Naive thymus-derived CD8-positive, alpha-beta T cell (primary cell): ENCODE measurements at places on chromosomes 13 and 19.

- no peak for DNase-seq
Measured at GRCh38 chr13:105047676-105048295, 1487.7 kb downstream of the EFNB2 start.

DNA sequence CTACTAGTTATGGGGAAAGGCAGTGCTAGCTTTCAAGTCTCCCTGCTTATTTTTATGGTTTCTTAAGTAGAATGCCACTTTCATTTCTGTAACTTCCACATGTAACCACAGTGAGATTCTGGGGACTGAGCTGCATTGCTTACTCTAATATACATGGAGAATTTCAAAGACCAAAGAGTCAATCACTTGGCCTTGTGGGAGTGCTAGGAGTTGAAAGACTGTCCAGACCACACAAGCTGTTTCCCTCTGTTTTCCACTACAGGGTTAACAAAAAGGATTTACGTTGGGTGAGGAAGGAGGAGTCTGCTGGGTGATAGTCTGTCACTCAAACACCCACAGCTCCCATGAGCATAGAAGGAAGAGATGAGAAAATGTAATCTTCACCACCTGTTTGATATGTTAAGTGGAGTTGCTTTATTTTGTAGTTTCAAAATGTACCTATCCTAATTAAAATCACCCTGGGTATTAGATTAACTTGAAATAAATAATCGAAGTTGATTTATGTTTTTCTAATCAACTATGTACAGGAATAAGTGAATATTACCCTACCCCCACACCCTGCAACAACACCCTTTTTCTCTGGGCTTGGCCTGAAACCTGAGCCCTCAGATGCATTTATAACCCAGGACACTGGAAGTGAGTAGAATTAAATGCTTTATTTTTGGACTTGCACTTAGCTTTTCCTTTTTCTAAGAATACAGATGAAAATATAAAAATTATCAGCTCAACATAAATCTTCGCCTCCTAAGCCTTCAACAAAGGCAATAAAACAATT lies 225.8 kb upstream of the SLC10A2 start:
- DNase-seq = no peak

DNA sequence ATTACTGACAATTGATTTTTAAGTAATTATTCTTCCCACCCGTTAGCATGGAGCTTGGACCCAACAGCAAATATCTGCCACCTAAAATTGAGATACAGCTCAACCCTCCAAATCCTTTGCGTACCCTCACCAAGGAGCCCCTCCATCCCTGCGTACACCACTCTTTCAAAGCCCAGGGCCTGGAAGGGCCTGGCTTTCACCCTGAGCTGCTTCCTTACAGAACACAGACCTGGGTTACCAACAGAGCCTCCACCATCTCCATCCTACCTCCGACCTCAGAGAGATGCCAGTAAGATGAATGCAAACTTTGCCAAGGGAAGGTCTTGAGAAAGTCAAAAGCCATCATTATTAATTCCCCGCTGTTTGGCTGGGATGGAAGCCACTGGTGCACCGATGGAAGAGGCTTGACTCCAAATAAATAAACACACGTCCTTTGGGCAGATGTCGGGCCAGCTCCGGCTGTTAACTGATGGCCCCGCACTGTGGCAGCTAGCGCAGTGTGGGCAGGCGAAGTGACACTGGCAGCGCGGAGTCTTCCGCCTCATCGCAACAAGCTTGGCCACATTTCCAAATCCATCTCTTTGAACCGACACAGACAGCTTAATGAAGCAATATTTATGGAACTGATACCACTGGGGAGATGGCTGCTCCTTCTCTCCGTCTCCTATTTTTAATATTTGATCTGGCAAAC lies 150.2 kb upstream of the VSTM2B start:
- DNase-seq = no peak

- no peak for DNase-seq
Measured at GRCh38 chr13:42071672-42072419, 23.4 kb downstream of the DGKH start.

DNA sequence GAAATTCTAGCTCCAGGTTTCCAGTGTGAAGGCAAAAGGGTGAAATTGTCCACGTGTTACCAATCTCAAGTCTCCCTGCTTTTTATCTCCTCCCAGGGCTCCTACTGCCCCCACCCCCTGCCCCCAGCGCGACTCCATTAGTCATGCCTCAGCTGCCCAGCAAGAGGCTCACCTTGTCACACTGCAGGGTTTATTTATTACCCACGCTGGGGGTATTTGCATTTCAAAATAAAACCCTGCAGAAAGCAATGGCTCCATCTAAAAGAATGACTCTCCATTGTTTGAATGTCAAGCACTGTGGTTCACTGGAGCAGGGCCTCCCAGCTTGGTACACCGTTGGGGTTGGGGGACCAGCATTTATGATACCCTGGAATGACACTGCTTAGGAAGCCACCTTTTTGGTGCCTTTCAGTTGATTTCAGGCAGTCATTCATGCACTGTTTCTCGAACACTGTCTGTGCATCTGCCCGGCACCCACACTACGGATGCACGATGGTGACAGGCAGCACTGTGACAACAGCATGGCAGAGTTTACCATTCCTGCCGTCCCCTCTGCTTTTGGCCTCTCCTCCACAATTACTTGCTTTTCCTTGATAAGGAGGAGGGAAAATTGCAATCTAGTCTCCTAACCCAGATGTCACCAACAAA lies 9.9 kb upstream of the POP4 start:
- no peak for DNase-seq

DNA sequence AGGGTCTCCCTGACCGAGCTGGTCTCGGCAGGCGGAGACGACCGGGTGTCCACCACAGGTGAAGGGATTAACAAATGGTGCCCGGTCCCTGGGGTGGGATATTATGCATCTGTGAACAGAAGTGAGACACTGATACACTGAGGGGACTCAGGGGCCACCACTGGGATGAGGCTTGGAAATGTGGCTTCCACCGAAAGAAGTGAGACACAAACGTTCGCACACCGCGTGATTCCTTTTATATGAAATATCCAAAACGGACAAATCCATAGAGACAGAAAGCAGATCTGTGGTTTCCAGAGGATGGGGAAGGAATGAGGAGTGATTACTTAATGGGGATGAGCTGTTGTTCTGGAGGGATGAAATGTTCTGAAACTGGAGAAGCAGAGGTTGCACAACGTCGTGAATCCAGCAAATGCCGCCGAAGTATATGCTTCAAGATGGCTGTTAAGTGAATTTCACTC lies 47.5 kb downstream of the C13orf46 start:
- DNase-seq = no peak

- no peak for DNase-seq
Measured at GRCh38 chr13:28426381-28426780, 68.5 kb downstream of the FLT1 start.

- no peak for DNase-seq
Measured at GRCh38 chr13:109204657-109205056, 575.2 kb downstream of the MYO16 start.

- DNase-seq = no peak
Measured at GRCh38 chr19:13398780-13399726, 107.2 kb downstream of the CACNA1A start.

GRCh38 chr19:33377586-33378475 lies 4.3 kb downstream of the CEBPG start:
- DNase-seq = no peak

GRCh38 chr19:47247308-47247990 lies 8.9 kb upstream of the CCDC9 start:
- peak; percentile 83 for DNase-seq

DNA sequence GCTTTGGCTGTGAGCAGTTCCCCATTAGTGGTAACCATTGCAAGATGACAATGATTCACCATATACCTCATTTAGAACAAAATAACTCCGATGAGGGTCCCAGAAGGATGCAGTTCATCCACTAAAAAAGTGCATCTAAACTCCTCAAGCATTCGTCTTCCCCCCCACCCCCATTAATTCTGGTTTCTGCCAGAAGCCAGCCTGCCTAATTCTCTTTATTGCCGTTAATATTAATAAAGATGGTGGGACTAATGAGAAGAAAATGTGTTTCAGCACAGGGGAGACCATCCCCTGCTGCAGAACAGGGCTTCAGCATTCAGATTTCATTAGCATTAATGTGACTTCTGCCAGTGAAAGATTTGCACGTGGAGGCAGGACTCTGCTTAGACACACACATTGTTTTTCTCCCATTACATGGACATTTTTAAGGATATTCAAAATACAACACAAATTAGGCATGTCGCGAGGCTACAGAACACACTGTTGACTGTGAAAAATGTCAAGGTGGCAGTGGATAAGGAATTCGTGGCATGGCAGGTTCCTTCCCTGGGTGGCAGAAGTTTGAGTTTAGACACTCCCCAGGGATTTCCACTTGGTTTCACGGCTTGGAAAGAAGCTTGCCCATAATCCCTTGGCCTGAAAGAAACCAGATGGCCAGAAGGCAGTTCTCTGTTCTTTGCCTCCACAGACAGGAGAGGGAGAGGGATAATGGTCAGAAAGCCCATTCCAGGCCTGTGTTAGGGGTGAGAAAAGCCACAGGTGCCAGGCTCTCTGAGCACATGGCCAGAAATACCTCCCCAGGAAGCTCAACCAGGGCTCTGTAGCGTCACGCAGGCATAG lies 236.5 kb downstream of the FOXO1 start:
- DNase-seq = no peak

DNA sequence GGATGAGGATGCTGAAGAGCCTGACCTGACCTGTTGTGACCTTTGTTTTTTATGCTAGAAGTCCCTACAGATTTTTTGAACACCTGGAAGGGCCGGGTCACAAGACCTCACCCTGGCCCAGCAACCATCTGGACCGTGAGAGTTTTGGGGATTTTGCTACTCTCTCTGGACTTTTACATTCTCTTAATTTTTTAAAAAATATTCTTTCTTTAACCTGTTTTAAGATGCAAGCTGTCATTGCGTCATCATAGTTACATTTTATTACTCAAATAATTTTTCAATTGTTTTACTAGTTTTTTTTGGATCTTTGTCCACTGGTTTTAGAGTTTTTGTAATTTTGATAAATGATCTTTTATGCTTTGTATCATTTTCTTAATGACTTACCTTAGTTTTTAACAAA lies 7.5 kb downstream of the DKKL1 start:
- DNase-seq = no peak

GRCh38 chr19:4352701-4353121 lies 9.3 kb downstream of the MPND start:
- DNase-seq = peak; percentile 62

GRCh38 chr19:46737298-46737654 lies 8.6 kb upstream of the FKRP start:
- DNase-seq = no peak

GRCh38 chr13:113427562-113428468 lies 25.5 kb downstream of the ADPRHL1 start:
- no peak for DNase-seq

GRCh38 chr13:80873589-80873988 lies 532.7 kb upstream of the SPRY2 start:
- DNase-seq = no peak

DNA sequence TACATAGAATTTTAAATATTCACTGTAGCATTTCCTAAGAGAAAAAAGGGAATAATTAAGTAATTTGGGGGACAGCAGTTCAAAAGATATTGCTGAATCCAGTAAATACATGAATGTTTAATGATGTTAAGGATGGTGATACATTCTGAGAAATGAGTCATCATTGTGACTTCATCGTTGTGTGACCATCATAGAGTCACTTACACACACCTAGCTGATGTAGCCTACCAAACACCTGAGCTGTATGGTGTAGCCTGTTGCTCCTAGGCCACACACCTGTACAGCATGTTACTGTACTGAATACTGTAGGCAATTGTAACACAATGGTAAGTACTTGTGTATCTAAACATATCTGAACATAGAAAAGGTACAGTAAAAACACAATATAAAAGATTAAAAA lies 34.8 kb downstream of the ATP7B start:
- no peak for DNase-seq

- DNase-seq = no peak
Measured at GRCh38 chr13:38483623-38484022, 134.0 kb downstream of the UFM1 start.

- no peak for DNase-seq
Measured at GRCh38 chr13:25247360-25247759, 39.9 kb downstream of the MTMR6 start.

- no peak for DNase-seq
Measured at GRCh38 chr13:32124743-32125142, 93.2 kb downstream of the FRY start.

DNA sequence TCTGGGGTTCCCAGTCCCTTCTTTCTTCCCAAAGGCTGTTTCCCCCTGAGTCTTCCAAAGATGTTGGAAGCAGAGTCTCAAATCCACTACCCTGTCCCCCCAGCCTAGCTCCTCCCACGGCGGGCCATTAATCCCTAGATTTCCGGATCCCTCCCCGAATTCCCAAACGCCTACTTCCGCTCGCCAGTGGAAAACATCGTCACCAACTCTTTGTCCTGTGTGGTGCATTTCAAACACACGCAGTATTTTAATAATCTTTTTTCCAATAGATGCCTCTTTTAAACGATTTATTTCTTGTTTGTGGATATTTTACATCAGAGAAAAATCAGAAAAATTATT lies 610 bp downstream of the ZNF791 start:
- no peak for DNase-seq
